ENCODE measurements at places on chromosomes 3 and 15. TPM values are rescaled to one million over a fixed set of nuclear protein-coding genes. Genes with fewer than 3 reads are reported as not detected.

DNA sequence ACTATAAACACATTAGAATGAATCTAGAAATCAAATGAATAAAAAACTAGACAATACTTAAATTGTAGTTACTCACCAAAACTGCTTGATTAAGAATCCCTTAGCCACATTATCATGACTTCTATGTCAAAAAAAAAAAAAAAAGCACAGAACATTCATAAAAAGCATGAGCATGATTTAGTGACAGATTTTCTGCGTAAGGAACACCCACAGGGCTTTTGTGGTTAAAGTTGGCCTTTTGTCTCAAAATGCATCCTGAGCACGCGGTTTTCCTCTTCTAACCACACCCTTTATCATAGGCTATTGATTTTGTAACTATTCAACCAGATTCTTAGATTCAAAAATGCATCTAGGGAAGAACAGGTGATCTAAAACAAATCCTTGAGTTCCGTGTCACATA lies 334.0 kb upstream of the NR2F2 start:
- H3K27ac ChIP-seq = no peak overlapping the region
- H3K27me3 ChIP-seq = no peaks in the 10 kb centered on the region
- no peaks in the 10 kb centered on the region for H3K36me3 ChIP-seq
- no peak for DNase-seq
- no peaks in the 10 kb centered on the region for H3K4me1 ChIP-seq
- no peak overlapping the region for H3K4me3 ChIP-seq

DNA sequence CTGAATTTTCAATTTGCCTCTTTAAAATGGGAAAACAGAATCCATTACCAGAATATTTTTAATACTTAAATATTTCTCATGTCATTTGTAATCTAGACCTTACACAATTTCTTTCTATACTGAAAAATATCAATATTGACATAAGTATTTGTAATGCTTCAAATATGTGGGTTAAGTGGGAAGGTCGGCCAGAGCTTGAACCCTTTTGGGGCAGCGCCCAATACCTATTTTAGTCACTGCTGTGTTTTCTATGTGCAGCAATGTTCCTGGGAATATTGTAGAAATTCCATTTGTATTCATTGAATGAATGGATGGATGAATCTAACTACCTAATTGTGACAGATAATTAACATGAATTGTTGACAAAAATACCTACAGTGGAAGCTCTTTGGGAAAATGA lies 459.7 kb upstream of the ZNF717 start:
- no peak overlapping the region for H3K4me3 ChIP-seq
- H3K4me1 ChIP-seq = no peaks in the 10 kb centered on the region
- no peak overlapping the region for H3K27ac ChIP-seq
- H3K27me3 ChIP-seq = no peaks in the 10 kb centered on the region

- H3K4me1 ChIP-seq = no peaks in the 10 kb centered on the region
- no peak for DNase-seq
- no peaks in the 10 kb centered on the region for H3K27me3 ChIP-seq
- no peaks in the 10 kb centered on the region for H3K36me3 ChIP-seq
- H3K4me3 ChIP-seq = no peak overlapping the region
These were observed 95.7 kb downstream of the ROBO1 start for GRCh38 chr3:79672075-79672474.

- DNase-seq = no peak
- no peak overlapping the region for H3K4me3 ChIP-seq
- no peaks in the 10 kb centered on the region for H3K27me3 ChIP-seq
- no peak overlapping the region for H3K27ac ChIP-seq
- no peaks in the 10 kb centered on the region for H3K4me1 ChIP-seq
- H3K36me3 ChIP-seq = no peaks in the 10 kb centered on the region
These were observed 70.1 kb downstream of the CEMIP start for GRCh38 chr15:80849308-80849707.

GRCh38 chr15:97977734-97978133 lies 17.2 kb downstream of the ARRDC4 start:
- peaks cover 15% of the 10 kb centered on the region for H3K4me1 ChIP-seq
- H3K27ac ChIP-seq = no peak overlapping the region
- DNase-seq = no peak
- H3K36me3 ChIP-seq = peaks cover 8% of the 10 kb centered on the region

DNA sequence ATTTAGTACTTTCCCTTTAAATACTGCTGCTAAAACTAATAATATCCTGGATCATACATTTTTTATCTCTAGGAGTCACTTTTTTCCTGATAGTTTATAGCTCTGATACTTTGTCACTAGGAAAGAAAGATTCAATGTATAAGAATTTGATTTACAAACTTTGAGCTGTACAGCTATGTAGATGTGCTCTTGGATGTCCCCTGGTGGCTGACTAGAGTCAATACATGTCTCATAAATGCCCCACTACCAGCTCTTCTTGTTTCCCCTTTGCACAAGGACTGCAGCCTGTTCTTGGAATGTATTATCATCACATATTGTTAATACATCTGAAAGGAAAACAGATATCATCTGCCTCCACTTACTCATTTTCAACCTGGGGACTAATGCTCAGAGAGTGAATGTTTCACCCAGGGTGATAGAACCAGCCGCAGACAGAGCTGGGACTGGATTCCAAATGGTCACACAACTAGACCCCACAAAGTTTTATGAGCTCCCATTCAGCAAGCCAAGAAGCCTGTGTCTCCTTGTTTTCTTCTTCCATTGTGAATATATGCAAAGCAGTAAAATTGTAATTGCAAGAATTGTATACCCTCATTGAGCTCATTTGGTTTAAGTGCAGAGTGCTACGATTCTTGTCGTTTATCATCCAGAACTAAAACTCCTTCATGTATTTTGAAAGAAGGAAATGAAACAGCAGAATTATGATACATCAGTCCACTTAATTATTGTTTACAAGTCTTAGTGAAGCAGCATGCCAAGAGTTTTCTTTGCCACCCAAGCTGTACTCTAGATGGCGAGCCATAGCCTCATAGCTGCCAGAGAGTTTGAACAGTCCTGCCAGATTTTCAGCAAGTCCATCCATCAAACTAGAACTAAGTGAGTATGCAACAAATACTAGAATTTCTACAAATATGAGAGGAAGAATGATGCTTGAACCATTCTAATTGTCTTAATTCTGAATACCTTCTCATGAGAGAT lies 261.6 kb upstream of the LMCD1 start:
- H3K36me3 ChIP-seq = no peaks in the 10 kb centered on the region
- no peak overlapping the region for H3K27ac ChIP-seq
- H3K27me3 ChIP-seq = no peaks in the 10 kb centered on the region
- no peaks in the 10 kb centered on the region for H3K4me1 ChIP-seq
- no peak overlapping the region for H3K4me3 ChIP-seq

DNA sequence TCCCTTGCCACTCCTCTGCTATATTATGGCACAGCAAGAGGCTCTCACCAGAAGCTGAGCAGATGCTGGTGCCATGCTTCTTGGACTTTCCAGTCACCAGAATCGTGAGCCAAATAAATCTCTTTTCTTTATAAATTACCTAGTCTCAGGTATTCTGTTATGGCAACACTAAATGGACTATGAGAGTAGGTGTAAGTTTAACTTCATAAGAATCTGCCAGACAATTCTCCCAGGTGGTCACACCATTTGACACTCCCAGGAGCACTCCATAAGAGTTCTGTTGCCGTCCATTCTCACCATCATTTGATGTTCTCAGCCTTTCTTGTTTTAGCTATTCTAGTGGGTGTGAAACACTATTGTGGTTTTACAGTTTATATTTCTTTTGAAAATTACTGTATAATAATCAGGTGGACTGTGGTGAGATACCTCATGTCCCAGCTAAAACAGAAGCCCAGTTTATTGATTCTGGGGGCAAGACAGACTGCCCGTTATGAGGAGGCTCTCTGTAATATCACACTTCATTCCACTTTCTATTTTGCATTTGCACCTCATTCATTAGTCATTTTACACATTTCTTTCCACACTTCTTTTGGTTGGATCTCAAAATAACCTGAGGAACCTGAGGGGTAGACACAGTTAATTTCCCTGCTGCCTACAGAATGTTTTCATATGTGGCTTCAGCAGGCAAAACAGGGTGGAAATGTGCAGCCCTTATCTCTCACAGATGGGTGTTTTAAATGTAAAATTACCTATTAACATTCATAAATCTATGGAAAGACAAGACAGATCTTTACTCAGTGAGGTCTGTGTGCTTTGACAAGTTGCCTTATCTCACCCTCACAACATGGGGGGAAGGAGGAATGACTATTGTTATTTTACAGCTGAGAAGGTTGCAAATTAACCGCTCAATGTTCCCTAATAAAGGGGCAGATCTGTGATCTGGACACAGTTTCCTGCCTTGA lies 42.1 kb downstream of the CDCP1 start:
- no peak overlapping the region for H3K27ac ChIP-seq
- no peaks in the 10 kb centered on the region for H3K27me3 ChIP-seq

GRCh38 chr3:24548278-24548677 lies 53.6 kb upstream of the THRB start:
- no peak overlapping the region for H3K27ac ChIP-seq
- H3K36me3 ChIP-seq = no peaks in the 10 kb centered on the region

Gene MYLK
- 5.8 TPM for polyA plus RNA-seq

GRCh38 chr3:156299569-156299968 lies 179.2 kb downstream of the KCNAB1 start:
- H3K4me1 ChIP-seq = no peaks in the 10 kb centered on the region
- H3K27me3 ChIP-seq = peaks cover 1% of the 10 kb centered on the region
- no peaks in the 10 kb centered on the region for H3K36me3 ChIP-seq
- DNase-seq = no peak

DNA sequence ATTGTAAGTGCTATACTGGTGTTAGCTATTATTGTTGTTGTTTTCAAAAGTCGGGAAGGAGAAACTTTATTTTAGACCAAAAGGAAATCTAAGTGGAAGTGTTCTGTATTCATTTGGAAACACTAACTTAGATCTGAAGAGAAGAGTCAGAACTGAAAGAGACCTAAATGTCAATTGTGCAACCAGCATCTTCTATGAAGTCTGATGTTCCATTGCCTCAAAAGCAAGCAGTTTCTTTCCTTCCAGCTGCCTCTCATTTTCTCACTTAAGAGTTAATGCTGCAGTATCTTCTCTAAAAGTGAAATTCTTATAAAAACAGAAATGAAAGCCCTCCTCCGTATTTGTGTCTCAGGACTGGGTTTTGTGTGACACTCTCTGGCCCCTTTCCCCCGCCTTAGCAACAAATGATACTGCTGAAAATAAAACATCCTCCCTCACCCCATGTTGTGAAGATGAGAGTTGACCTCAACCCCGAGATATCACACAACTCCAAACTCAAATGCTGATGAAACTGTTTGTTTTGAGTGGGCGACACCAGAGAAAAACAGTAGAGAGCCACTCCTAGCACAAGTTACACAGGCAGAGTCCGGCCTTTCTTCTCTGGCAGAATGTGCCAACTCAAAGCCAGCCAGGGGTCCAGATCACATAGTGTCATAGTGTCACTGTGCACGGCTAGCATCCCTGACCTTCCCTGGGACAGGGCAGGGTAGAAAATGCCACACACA lies 48.9 kb downstream of the GLDN start:
- no peak overlapping the region for H3K4me3 ChIP-seq
- no peaks in the 10 kb centered on the region for H3K4me1 ChIP-seq
- DNase-seq = no peak
- no peak overlapping the region for H3K27ac ChIP-seq
- no peaks in the 10 kb centered on the region for H3K27me3 ChIP-seq
